ENCODE measurements at places on chromosomes 2 and 18.

DNA sequence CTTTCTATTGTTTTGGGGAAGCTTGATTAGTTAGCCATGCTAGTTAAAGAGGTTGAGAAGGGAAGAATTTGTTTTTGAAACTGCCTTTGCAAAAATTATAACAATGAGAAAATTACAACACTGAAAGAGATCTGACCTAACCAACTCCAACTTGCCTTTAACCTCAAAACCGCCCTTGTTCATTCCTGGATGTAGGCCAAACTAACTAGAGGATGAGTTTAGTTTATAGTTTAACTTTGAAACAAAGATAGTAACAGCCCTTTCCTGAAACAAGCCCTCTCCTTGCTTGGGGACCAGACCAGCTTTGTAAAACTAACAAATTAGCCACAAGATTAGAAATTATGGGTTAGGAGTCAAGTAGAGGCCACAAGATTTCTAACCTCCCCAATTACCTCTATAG is 713.9 kb downstream of the CPS1 start:
- DNase-seq: no peak

DNA sequence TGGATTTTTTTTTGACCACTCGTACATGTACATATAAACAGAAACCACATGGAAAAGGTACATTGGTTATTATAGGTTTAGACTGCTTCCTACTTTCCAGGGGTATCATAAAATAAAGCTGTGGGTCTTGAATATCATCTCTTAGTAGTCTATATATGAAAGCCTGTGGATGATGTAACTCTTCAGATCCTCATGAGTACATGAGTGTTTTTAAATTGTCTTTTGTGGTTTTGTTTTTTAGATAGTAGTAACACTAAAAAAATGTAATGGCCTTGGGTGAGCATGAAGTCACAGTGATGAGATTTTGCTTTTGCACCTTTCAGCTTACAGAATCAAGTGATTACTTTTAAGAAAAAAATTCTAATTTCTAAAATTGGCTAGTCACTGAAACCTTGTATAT is 80.2 kb downstream of the RAB3GAP1 start:
- DNase-seq: no peak

- no peak for DNase-seq
Measured at GRCh38 chr2:19738707-19739106, 163.1 kb downstream of the TTC32 start.

- DNase-seq: peak; percentile 95
Measured at GRCh38 chr2:30234180-30234971, 3.0 kb downstream of the LBH start.

GRCh38 chr2:62738981-62739936 is 33.7 kb downstream of the EHBP1 start:
- no peak for DNase-seq

DNA sequence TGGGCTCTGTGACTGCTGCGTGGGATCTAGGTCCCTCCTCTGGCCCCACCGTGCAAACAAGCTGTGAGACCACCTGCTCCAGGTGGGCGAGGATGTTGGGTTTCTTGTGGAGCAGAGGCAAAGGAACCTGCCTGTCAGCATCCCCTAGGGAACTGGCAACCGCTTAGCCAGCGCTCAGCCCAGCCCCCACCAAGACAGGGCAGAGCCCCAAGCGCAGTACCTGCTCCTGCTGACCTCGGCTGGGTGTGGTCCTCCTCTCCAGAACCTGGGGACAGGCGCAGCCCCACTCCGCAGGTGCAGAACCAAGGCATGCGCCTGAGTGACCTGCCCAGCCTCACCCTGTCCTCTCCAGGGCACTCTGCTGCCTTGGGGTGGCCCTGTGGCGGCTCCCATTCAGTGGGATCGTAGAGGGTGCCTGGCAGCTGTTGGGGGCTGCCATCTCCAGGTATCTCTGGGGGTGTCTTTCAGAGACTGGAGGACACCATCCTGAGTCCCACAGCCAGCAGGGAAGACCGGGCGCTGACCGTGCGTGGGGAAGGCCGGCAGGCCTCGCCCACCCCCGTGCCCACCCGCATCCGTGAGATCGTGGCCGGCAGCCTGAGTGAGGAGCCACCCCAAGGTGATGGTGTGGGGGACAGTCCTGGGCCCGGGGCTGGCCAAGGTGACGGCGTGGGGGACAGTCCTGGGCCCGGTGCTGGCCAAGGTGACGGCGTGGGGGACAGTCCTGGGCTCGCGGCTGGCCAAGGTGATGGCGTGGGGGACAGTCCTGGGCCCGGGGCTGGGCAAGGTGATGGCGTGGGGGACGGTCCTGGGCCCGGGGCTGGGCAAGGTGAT is 12.3 kb downstream of the CROCC2 start:
- DNase-seq: no peak

GRCh38 chr2:19503406-19503805 is 145.0 kb upstream of the OSR1 start:
- DNase-seq: no peak

DNA sequence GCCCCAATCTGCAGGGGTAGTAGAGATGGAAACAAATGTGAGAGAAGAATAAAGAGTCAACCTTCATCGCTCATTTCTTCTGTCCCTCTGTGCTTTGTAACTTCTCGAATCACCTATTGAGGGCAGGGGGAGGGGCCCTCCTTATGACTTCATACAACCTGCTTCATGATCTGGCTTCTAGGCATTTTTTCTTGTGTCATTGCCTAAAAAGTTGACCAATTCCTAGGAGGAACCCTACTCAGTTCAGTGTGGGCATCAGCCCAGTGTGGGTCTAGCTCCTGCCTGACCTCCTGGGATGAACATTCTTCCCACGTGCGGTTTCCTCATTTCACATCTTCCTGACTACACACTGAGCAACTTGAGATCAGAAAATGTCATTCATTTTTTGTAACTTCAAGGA is 46.3 kb upstream of the CREB1 start:
- no peak for DNase-seq

DNA sequence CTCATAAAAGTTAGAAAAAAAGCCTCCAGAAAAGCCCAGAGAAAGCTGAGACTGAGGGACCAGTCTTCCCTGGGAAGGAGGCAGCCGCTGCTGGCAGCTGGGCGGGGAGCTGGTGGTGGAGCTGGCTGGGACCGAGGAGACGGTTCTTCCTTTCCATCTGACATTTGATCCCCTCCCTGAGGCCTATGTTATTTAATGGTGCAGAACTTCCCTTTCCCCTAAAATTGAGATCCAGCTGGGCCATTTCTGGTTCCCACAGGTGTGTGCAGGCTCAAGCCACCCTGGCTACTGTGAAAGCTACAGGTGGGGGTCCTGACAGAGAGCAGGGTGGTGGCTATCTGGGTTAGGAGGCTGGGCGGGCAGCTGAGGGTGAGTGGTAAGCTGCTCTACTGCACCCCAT is 81.5 kb upstream of the FZD7 start:
- no peak for DNase-seq

DNA sequence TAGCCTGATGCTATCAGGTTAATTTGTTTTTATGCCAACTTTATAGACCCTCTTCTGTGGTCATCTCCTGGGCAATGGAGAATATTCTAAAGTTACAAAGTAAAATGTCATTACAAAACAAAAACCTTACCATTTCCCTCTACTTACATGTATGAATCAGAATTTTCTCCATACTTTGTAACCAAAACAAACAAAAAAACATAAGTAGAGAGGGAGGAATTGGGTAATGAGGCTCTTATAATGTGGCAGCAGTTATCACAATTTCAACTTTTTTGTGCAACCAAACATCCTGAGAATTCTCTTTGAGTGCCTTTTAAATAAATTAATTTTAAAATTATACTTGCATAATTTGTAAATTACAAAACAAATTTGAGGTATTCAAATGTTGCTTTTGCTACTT is 332.8 kb downstream of the TXNL1 start:
- DNase-seq: no peak

GRCh38 chr18:23824669-23825068 is 135.4 kb downstream of the LAMA3 start:
- no peak for DNase-seq

- no peak for DNase-seq
Measured at GRCh38 chr2:204049635-204050034, 113.1 kb downstream of the ICOS start.

DNA sequence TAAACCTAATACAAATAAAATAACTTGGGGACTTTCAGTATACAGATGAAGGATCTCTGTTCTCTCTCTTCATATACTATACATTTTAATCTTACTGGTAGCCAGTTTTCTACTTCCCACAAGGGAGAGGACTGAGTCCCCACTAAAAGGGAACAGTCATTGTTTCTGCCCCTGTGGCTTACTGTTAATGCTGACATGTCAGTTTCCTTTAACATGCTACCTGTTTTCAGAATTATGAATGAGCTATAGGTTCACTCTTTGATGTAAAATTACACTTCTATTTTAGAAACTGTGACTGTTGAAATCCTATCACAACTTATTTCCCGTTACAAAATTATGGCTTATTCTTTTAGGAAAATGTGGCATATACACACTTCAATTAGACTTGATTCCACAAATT is 207.7 kb downstream of the CDH2 start:
- DNase-seq: no peak

GRCh38 chr2:163455815-163456214 is 280.0 kb downstream of the FIGN start:
- DNase-seq: no peak

GRCh38 chr2:64799592-64800252 is 146.0 kb upstream of the SERTAD2 start:
- DNase-seq: no peak

DNA sequence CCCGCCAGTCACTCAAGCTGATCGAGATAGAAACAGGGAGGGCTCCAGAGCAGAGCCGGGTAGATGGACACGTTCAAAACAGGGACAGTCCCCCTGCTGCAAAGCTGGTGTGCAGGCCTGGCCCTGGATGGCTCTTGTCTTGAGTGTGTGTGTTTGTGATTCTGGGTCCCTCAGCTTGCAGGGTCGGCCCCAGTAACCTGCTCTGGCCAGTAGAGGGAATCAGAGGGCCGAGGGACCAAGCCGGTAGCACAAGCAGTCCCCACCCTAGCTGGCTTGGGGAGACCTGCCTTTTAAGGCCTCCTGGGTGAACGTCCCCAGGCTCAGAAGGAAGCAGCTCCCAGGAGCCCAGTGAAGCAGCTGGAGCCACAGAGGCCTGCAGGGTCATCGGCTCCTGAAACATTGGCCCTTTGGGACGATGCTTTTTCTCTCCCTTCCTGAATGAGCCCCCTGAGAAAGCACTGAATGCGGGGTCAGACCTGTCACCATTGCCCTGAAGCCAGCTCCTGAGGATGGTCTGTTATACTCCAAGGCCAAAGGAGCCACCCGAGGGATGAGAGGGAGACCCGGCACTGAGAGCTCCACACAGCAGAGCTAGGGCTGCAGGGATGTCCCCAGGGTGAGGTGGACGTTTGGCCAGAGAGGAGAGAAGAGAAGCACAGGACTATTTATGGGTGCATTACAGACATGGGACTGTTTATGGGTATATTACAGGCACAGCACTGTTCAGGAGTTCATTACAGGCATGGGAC is 15.4 kb upstream of the MLPH start:
- no peak for DNase-seq

- no peak for DNase-seq
Measured at GRCh38 chr2:148391324-148391723, 253.2 kb upstream of the EPC2 start.

DNA sequence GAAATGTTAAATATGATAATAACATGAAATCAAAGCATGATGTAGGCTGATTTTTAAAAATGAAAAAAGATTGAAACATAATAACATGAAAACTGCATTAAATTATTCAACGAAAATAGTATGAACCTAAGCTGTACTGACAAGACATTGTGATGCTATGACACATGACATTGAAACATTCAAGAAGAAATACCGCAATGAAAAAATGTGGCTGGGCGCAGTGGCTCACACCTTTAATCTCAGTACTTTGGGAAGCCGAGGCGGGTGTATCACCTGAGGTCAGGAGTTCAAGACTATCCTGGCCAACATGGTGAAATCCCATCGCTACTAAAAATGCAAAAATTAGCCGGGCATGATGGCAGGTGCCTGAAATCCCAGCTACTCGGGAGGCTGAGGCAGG is 14.6 kb downstream of the CXCR1 start:
- no peak for DNase-seq

GRCh38 chr2:223560749-223561435 is 41.3 kb downstream of the SCG2 start:
- DNase-seq: no peak

GRCh38 chr2:37672104-37672869 is 845 bp upstream of the CDC42EP3 start:
- DNase-seq: peak; percentile 56

DNA sequence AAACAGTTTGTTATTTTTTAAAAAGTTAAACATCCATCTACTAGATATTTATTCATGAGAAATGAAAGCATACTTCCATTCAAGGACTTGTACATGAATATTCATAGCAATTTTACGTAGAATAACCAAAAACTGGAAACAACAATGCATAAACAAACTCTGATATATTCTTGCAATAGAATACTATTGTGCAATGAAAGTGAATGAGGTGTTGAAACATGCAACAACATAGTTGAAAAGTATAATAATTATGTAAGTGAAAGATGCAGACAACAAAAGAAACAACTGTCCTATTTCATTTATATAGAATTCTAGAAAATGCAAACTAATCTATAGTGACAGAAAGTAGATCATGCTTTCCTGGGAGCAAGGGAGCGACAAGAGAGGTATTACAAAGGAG is 206.6 kb upstream of the KLHL29 start:
- DNase-seq: no peak

GRCh38 chr2:42809819-42810120 is 17.4 kb upstream of the HAAO start:
- no peak for DNase-seq

DNA sequence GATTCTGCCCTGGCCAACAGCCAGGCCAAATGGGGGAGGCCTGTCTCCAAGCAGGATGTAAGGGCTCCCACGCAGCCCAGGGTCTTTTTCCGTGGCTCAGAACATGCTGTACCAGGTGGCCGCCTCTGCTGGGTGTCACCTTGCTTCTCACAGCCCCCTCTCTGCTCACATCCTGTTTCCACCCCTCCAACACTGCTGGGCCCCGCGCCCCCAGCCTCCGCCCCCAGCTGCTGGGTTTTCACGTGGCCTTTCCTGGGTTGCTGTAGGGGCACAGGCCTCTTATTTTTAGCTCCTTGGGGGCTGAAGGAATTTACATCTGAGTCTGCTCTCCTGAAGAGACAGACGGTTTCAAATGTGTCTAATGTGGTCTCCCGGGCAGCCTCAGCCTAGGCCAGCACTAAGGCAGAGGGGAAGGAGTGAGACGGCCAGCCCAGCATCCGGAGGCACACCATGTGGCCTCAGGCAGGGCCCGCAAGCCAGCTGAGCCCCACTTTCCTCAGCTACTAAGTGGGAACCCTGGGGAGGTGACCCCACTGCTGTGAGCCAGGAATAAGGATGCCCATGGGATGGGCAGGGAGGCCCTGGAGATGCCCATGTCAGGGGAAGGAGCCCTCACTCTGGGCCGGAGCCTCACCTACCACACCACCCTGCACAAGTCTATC is 18.7 kb upstream of the DUSP2 start:
- DNase-seq: no peak

GRCh38 chr2:14902953-14903352 is 270.4 kb downstream of the LRATD1 start:
- DNase-seq: no peak

GRCh38 chr2:71100195-71100964 is 29.6 kb downstream of the MCEE start:
- DNase-seq: peak; percentile 14

GRCh38 chr2:53600815-53601214 is 166.8 kb upstream of the CHAC2 start:
- peak; percentile 7 for DNase-seq

- DNase-seq: no peak
Measured at GRCh38 chr18:70982292-70982691, 693.4 kb downstream of the SOCS6 start.
